ENCODE measurements at places on chromosomes 3 and 15. TPM values are rescaled to one million over a fixed set of nuclear protein-coding genes. Genes with fewer than 3 reads are reported as not detected.

Gene TBL1XR1
- 169 TPM for total RNA-seq

- peaks cover 17% of the 10 kb centered on the region for H3K27me3 ChIP-seq
- no peak for DNase-seq
- no peak overlapping the region for H3K27ac ChIP-seq
Observed at GRCh38 chr3:186664506-186664905, 1.3 kb upstream of the HRG start.

DNA sequence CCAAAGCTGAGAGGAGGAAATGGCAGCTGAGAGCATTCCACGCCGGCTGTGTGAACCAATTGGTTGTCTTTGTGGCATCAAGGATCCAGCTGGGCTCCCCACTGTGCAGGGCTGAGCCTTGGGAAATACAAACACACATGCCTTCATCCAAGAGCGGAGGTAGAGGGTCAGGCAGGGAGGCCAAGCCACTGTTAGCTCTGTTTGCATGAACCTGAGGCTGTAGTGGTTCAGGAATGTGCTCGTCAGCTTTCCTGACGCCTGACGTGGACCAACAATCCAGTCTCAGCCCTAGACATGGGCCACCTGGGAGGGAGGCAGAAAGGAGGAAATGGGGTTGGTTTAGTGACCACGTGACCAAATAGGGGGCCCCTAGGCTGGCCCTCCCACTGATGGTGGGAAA lies 276.9 kb downstream of the TLE3 start:
- no peaks in the 10 kb centered on the region for H3K36me3 ChIP-seq
- H3K27ac ChIP-seq: no peak overlapping the region
- DNase-seq: no peak
- H3K4me3 ChIP-seq: no peak overlapping the region

DNA sequence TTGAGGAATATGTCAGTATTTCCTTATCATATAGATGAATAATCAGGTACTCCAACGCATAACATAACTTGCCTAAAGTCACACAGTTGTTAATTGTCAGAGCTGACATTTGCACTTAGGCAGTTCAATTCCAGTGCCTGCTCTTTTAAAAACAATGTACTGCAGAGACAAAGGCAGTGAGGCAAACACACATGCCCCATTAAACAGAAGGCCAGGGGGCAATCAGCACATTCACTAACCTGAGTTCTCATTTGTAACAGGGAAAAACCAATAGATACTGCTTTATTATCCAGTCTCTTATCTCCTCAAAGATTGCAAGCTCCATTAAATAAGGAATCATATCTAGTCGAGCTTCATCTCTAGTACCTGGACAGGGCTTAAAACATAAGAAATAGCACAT lies 1017.4 kb downstream of the SQOR start:
- no peak overlapping the region for H3K27ac ChIP-seq
- H3K4me1 ChIP-seq: no peaks in the 10 kb centered on the region
- H3K27me3 ChIP-seq: no peaks in the 10 kb centered on the region
- no peak for DNase-seq

Gene GABRA5
- total RNA-seq: not detected

DNA sequence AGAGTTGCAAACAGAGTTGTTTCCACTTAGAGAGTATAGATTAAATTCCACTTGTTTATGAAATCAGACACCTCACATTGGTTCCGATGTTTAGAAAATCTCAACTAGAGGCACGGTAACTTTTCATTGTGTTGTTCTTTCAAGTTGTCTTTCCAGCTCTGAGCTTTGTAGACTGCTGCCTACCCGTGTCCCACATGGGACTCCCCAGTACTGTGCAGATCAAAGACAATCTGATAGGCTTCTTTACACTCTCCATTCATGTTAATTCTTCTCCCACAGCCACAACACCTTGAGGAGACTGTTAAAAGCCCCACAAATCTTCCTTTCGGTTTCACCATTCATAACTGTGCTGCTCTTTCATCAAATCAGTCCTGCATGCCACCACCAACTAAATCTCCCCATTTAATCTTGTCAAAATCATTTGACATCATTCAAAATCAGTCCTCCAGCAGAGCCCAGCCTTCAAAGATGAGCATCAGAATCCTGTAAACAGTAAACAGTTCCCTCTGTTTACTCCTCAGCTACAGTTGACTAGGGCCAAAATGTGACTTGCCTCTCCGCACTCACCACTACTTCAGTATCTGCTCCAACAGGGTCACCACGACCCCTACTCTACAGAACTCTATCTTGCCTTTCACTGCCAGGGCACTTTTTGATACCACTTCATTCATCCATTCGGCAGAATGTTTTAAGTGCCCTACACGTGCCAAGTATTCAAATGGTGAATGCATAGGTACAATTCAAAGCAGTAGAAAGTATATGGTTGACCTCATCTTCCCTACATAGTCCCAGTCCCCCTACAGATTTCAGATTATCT lies 8.3 kb downstream of the ANXA2 start:
- H3K4me3 ChIP-seq: peak overlapping the region; percentile 26
- peak; percentile 62 for DNase-seq
- peaks cover 65% of the 10 kb centered on the region for H3K36me3 ChIP-seq
- peak overlapping the region; percentile 75 for H3K27ac ChIP-seq

Gene FANCD2
- 54.4 TPM for total RNA-seq

Gene STT3B
- 106 TPM for total RNA-seq

DNA sequence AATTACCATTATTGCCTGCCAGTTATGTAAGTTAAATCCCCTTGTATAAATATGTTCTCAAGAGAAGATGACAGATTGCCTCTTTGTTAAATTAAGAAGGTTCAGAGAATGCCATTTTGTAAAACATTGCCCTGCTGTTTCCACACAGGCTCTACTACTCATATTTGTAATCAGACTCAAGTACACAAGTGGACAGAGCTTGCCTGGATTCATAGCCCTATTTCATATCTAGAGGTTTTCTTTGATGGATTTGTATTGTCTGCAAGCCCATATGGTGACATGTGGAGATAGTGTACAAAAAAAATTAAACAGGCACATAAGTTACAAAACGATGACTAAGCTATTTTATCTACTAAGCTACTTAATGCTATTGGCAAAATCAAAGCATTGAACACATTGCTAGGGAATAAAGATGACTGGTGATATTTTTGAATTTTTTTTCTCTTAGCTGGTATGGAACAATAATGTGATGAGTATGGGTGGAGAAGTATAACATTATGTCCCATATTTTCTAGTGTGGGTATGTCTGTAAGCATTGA lies 1286.6 kb upstream of the ALCAM start:
- DNase-seq: no peak
- H3K4me1 ChIP-seq: no peaks in the 10 kb centered on the region
- no peak overlapping the region for H3K4me3 ChIP-seq
- no peaks in the 10 kb centered on the region for H3K36me3 ChIP-seq
- H3K27ac ChIP-seq: no peak overlapping the region

Gene VEPH1
- total RNA-seq: not detected

DNA sequence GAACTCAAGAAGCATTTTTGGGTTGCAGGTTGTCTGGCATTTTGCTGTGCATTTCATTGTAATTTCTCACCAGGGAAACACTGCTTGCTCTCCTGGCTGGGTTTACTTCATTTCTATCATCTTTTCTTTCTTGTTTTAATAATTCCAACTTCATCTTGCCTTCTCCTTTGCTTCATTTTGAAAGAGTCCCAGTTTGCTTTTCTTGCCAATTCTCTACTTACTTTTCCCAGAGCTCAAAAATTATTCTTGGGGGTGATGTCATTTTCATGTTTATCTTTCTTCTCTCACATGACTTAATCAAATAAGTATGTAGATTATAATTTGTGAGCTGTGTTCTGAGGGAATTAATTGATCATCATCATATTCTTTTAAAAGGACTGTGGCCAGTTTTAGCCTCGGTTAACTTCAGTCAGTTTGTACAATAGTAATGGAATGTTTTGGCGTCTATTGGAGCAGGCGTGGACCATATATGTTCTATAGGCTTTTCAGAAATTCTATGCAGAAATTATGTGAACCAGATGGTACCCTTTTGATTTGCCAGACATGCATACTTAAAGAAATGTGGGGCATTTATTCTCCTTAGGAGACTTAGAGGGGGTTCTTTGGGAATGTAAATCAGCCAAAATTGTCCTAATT lies 30.1 kb downstream of the SH3GL3 start:
- H3K27me3 ChIP-seq: peaks cover under 1% of the 10 kb centered on the region
- no peak overlapping the region for H3K27ac ChIP-seq

- no peaks in the 10 kb centered on the region for H3K4me1 ChIP-seq
- no peak overlapping the region for H3K27ac ChIP-seq
- no peaks in the 10 kb centered on the region for H3K27me3 ChIP-seq
- H3K36me3 ChIP-seq: no peaks in the 10 kb centered on the region
- DNase-seq: no peak
Observed at GRCh38 chr15:95087253-95087609, 855.9 kb downstream of the MCTP2 start.

Gene DUOX2
- not detected for total RNA-seq

Gene AP3B2
- total RNA-seq: not detected

Gene HESX1
- 0.43 TPM for total RNA-seq

GRCh38 chr15:99052205-99052604 lies 44.6 kb upstream of the PGPEP1L start:
- H3K4me1 ChIP-seq: peaks cover 4% of the 10 kb centered on the region
- H3K36me3 ChIP-seq: no peaks in the 10 kb centered on the region
- no peak overlapping the region for H3K27ac ChIP-seq
- peaks cover 20% of the 10 kb centered on the region for H3K27me3 ChIP-seq
- no peak for DNase-seq
- H3K4me3 ChIP-seq: no peak overlapping the region

DNA sequence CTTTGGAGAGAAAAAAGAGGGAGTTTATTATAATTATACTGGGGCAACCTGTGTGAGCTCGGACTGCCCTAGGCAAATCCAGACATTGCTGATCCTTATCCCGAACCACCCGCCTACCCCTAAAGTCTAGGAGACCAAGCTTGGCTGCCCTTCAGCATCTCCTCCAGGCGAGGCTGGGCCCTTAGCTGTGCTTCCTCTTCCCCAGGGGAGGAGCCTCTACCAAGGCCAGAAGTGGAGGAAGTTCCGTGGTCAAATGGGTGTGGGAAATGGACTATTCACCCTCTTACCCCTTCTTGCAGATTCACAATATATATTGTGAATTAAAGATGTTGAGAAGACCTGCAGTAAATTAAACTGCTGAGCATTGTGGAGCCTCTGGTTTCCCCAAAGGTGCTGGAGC lies 158.3 kb upstream of the HES1 start:
- no peaks in the 10 kb centered on the region for H3K4me1 ChIP-seq
- no peak overlapping the region for H3K27ac ChIP-seq
- H3K27me3 ChIP-seq: peaks cover 46% of the 10 kb centered on the region
- H3K4me3 ChIP-seq: no peak overlapping the region
- H3K36me3 ChIP-seq: no peaks in the 10 kb centered on the region
- no peak for DNase-seq

- no peak overlapping the region for H3K27ac ChIP-seq
- H3K36me3 ChIP-seq: no peaks in the 10 kb centered on the region
Observed at GRCh38 chr15:89399238-89400115, 64.9 kb upstream of the POLG start.

Gene EPHB1
- 0.71 TPM for total RNA-seq

Gene CCR1
- 0.51 TPM for total RNA-seq

- peaks cover 10% of the 10 kb centered on the region for H3K27me3 ChIP-seq
- no peak overlapping the region for H3K27ac ChIP-seq
- H3K36me3 ChIP-seq: no peaks in the 10 kb centered on the region
- no peak overlapping the region for H3K4me3 ChIP-seq
Observed at GRCh38 chr3:12807601-12808359, 11.3 kb downstream of the CAND2 start.

DNA sequence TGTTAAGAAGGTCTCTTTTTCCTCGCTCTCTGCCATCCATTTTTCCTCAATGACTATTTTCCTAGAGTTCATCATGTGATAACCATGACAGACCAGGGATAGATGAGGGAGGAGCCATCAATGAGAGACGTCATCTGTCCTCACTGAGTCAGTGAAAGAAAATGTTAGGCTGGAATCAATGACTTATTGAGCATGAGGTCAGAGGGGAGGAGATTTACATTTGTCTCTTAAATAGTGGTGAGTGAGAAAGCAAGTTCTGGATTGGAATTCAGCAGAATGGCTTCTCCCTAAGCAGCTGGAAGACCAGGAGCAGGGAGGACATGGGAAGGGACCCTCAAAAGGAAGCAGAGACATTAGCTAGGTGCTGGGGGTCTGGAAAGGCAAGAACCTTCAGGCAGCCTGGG lies 28.2 kb upstream of the USP3 start:
- no peaks in the 10 kb centered on the region for H3K27me3 ChIP-seq
- no peaks in the 10 kb centered on the region for H3K36me3 ChIP-seq
- H3K4me1 ChIP-seq: peaks cover 55% of the 10 kb centered on the region
- no peak for DNase-seq
- no peak overlapping the region for H3K4me3 ChIP-seq

DNA sequence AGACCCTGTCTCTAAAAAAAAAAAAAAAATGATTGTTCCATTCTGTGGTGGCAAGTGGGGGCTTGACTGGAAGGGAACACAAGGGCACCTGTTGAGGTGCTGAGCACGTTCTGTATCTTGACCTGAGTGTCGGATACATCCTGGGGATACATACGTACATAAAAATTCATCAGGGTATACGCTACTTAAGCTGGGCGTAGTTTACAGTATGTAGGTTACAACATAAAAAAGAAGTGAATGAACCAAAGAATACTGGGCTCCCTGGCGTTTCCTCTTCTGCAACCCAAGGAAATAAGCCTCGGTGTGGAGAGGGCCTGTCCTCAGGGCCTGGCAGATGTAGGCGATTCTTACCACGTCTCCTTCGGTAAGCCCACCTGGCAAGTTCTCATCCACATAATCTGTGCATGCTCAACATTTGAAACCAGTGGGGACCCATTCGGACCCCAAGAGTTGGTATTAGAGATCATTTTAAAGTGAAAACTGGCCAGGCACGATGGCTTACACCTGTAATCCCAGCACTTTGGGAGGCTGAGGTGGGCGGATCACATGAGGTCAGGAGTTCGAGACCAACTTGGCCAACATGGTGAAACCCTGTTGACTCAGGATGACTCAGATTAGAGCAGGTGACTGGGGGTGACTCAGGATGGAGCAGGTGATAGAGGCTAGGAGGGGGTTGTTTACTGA lies 5.1 kb upstream of the MUC20 start:
- H3K4me3 ChIP-seq: no peak overlapping the region
- no peak for DNase-seq
- no peaks in the 10 kb centered on the region for H3K27me3 ChIP-seq

- DNase-seq: no peak
- H3K4me1 ChIP-seq: peaks cover 64% of the 10 kb centered on the region
Observed at GRCh38 chr15:67126551-67127330, 61.3 kb downstream of the SMAD3 start.

DNA sequence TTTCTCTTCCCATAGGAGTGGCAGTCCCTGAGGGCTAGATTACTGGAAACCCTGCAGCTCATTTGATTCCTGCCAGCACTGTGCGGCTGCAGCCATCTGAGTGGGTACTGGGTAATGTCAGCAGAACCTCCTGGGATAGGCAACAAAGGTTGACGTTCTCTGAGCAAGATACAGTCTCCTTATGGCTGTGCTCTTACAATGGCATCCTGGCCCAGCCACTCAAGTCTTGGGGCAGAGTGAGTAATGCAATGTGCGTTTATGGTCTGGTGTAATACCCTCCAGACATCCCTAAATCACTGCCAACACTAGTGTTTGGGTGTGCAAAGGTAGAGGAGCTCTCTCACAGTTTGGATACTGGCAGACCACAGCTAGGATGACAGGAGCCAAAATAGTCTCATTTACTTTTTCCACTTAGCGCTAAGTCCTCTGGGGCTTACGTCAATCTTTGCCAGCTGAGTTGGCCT lies 775.8 kb downstream of the ZNF385D start:
- DNase-seq: no peak
- no peaks in the 10 kb centered on the region for H3K36me3 ChIP-seq

Gene TNFSF10
- 54.8 TPM for total RNA-seq
